Neural crest cell (in vitro differentiated cells): ENCODE measurements at places on chromosomes 5 and 9. TPM values are rescaled to one million over a fixed set of nuclear protein-coding genes. Genes with fewer than 3 reads are reported as not detected.

Gene RNF183
- not detected in 2 replicates for total RNA-seq

Gene C9
- not detected in 2 replicates for total RNA-seq

Gene SHISAL2B
- 0.55 and 0.93 TPM in 2 replicates for total RNA-seq

Gene PTGDS
- not detected in 2 replicates for total RNA-seq

Gene NSD1
- 122 TPM in 2 replicates for total RNA-seq

Gene ZNF883
- 8.7 TPM in 2 replicates for total RNA-seq

Gene MAP3K1
- 26.3 and 27.9 TPM in 2 replicates for total RNA-seq

Gene CCDC171
- total RNA-seq = 6.1 and 7.2 TPM in 2 replicates

Gene INSL4
- total RNA-seq = not detected in 2 replicates

Gene HTR4
- total RNA-seq = not detected in 2 replicates

Gene TICAM2
- 1.4 and 1.9 TPM in 2 replicates for total RNA-seq

Gene SPATA31E1
- total RNA-seq = 0.16 and 0.21 TPM in 2 replicates

GRCh38 chr5:12245429-12245828 lies 341.2 kb upstream of the CTNND2 start:
- no peaks in the 10 kb centered on the region for H3K27me3 ChIP-seq
- no peak for DNase-seq
- H3K36me3 ChIP-seq = no peaks in the 10 kb centered on the region
- no peaks in the 10 kb centered on the region for H3K4me1 ChIP-seq
- H3K4me3 ChIP-seq = no peak overlapping the region

- no peak overlapping the region for H3K4me3 ChIP-seq
- peaks cover 44% of the 10 kb centered on the region for H3K27me3 ChIP-seq
- DNase-seq = no peak
- H3K4me1 ChIP-seq = peaks cover 13% of the 10 kb centered on the region
- no peak overlapping the region for H3K27ac ChIP-seq
These were observed 1.6 kb downstream of the C5orf52 start for GRCh38 chr5:157672976-157673375.

DNA sequence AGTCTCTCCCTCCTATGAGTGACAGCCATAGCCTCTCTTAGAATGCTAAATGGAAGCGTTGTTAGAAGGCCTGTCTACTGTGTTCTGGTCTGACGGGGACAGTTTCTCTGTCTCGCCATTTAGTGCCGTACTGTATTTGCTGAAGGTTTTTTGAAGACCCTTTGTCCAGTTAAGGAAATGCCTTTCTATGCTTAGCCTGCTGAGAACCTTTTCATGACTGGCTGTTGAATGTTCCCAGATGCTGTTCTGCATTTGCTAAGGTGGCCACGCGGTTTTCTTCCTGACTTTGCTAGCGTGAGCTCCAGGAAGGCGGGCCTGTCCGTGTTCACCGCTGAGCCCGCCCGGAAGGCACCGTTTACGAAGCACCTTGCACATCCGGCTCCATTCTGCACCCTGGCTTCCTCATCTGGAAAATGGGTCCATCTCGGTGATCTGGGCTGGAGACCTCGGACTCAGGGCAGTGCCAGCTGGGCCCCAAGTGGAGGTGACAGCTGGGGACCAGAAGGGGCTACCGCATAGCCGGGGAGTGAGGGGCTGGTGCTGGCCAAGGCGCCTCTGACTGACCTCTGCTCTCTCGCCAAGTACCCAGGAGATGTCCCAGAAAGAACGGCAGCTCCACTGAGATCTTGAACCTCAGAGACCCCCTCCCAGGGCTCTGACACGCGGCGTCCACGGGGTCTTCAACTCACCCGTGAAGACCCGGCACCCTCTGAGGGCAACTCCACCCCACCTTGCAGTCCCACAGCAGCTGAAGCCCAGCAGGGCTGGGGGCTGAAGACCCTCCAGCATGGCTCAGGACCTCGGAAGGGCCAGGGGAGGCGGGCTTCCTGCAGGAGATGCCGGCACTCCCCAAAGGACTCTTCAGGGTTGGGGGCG lies 52.5 kb upstream of the NKD2 start:
- no peaks in the 10 kb centered on the region for H3K27me3 ChIP-seq
- H3K4me3 ChIP-seq = no peak overlapping the region
- H3K36me3 ChIP-seq = no peaks in the 10 kb centered on the region
- H3K27ac ChIP-seq = no peak overlapping the region
- peaks cover 10% of the 10 kb centered on the region for H3K4me1 ChIP-seq

GRCh38 chr5:148855249-148856008 lies 29.0 kb downstream of the ADRB2 start:
- H3K4me3 ChIP-seq = no peak overlapping the region
- H3K27me3 ChIP-seq = peaks cover 5% of the 10 kb centered on the region
- no peak for DNase-seq
- no peaks in the 10 kb centered on the region for H3K36me3 ChIP-seq
- H3K4me1 ChIP-seq = peaks cover 10% of the 10 kb centered on the region
- no peak overlapping the region for H3K27ac ChIP-seq

- DNase-seq = no peak
- no peaks in the 10 kb centered on the region for H3K36me3 ChIP-seq
- no peaks in the 10 kb centered on the region for H3K27me3 ChIP-seq
- no peak overlapping the region for H3K27ac ChIP-seq
These were observed 289.2 kb downstream of the ZSWIM6 start for GRCh38 chr5:61621202-61621650.

- H3K27ac ChIP-seq = no peak overlapping the region
- no peak for DNase-seq
- peaks cover 7% of the 10 kb centered on the region for H3K36me3 ChIP-seq
- no peaks in the 10 kb centered on the region for H3K27me3 ChIP-seq
These were observed 425.8 kb downstream of the MAN2A1 start for GRCh38 chr5:110115503-110115902.

DNA sequence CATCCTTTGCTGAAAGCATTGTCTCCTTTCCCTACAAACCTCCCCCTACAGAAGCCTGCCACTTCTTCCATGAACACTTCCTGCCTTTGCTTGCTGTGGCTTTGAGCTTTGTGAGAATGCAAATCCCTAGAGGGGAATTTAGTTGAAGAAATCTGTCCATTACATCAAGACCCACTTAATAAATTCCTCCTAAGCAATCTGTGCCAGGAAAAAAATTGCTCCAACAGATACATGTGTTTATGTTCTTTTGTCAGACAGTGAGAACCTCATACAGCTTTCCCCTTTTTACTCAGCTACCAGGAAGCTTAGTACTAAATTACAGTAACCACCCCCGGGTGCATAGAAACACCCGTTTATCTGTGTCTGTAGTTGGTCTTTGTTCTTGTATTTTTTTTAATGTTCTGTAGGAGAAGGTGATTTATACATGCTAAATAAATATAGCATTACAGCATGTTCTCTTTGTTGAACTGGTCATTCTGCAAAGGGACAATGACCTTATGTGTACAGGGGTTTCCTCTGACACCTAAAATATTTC lies 43.9 kb downstream of the SH3TC2 start:
- H3K36me3 ChIP-seq = peaks cover 2% of the 10 kb centered on the region
- H3K27ac ChIP-seq = peak overlapping the region; percentile 45
- no peaks in the 10 kb centered on the region for H3K27me3 ChIP-seq
- DNase-seq = no peak
- peaks cover 21% of the 10 kb centered on the region for H3K4me1 ChIP-seq

DNA sequence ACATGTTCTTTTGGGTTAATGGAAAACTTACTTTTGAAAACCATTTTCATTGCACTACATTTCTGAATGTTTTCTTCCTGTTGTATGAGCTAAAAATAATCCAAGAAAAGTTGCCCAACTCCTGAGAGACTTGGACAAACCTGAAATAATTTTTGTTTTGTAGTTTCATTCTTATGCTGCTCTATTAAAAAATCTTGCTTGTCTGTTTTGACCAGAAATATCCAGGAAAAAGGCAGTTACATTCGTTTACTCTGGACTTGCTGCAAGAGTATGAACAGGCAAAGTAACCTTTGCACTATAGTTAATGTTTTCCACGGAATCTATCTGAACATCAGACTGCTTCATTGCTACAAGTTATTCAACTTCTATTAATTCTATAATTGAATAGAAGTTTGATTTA lies 200.1 kb upstream of the DAB2 start:
- H3K4me1 ChIP-seq = no peaks in the 10 kb centered on the region
- H3K27me3 ChIP-seq = no peaks in the 10 kb centered on the region
- no peak overlapping the region for H3K4me3 ChIP-seq
- no peaks in the 10 kb centered on the region for H3K36me3 ChIP-seq
- no peak for DNase-seq

DNA sequence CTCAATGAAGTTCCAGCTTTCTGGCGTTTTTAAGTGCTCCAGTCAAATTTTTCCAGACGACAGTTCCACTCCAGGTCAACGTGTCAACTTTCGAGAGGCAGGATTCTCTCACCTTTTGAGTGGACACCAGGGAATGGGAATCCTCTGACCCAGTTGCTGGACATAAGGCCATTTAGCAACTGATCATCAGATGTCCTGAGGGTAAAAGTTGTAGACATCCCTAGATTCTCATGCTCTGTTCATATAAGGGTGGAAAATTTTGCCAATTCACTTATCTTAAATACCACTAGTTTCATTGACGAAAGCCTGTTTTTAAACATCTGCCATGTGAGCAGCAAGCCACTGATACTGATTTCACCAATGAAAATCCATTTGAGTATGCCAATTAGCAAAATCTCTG lies 275.5 kb downstream of the MAST4 start:
- no peak overlapping the region for H3K27ac ChIP-seq
- H3K4me3 ChIP-seq = no peak overlapping the region
- no peak for DNase-seq
- H3K4me1 ChIP-seq = peaks cover 14% of the 10 kb centered on the region
- H3K27me3 ChIP-seq = no peaks in the 10 kb centered on the region
- no peaks in the 10 kb centered on the region for H3K36me3 ChIP-seq

DNA sequence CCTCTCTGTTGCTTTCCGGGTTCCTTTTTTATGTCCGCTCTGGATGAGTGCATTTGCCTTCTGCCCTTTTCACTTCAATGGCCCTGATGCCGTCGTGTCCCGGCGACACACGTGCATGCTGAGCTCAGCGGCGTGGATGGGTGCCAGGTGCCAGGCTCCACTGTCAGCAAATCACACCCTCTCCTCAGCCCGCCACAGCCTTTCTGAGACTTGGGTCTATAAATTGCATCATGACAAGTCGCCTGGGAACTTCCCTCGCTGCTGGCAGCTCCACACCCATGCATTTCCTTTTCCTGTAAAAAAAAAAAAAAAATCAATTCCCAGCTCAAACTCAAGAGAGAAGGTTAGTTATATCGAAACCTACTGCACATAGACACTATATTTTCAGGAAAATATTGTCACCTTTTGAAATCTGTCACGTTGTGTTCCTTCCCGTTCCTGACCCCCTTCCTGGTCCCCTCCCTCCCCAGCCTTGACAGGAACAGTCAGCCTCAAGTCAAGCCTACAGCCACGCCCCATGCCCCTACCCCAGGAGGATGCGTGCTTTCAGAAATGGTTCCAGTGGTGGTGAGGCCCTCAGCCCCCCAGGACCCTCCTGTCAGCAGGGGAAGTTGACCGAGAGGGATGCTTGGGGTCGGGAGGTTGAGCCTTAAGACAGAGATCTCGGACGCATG lies 110.3 kb upstream of the PTCH1 start:
- DNase-seq = no peak
- H3K4me1 ChIP-seq = peaks cover 5% of the 10 kb centered on the region
- no peaks in the 10 kb centered on the region for H3K27me3 ChIP-seq
- H3K27ac ChIP-seq = no peak overlapping the region
- H3K4me3 ChIP-seq = no peak overlapping the region

- no peak overlapping the region for H3K27ac ChIP-seq
- peaks cover 12% of the 10 kb centered on the region for H3K36me3 ChIP-seq
- H3K4me1 ChIP-seq = peaks cover 18% of the 10 kb centered on the region
- no peaks in the 10 kb centered on the region for H3K27me3 ChIP-seq
- DNase-seq = no peak
These were observed 46.2 kb downstream of the LIX1 start for GRCh38 chr5:97096191-97096590.

DNA sequence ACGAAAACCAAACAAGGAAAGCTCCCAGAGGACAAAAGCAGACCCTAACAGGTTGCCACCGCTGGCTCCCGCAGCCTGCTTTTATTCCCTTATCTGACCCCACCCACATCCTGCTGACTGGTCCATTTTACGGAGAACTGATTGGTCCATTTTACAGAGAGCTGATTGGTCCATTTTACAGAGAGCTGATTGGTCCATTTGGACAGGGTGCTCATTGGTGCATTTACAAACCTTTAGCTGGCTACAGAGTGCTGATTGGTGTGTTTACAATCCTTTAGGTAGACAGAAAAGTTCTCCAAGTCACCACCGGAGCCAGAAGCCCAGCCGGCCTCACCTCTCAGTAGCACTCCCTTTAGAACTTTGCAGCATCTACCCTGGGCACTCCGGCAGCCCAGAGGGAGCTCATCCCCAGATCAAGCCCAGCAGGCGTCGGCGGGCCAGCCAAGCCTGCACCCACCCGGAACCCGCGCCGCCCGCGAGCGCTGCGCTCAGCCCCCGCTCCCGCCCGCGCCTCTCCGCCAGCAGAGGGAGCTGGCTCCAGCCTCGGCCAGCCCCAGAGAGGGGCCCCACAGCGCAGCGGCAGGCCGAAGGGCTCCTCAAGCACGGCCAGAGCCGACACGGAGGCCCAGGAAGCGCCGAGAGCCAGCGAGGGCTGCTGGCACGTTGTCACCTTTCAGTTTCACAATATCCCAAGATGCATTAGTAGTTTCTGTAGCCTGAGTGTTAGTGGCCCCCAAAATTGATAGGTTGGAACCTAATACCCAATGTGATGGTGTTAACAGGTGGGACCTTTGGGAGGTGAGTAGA lies 35.3 kb upstream of the CLPTM1L start:
- peaks cover 59% of the 10 kb centered on the region for H3K27me3 ChIP-seq
- no peak overlapping the region for H3K4me3 ChIP-seq
- peak; percentile 60 for DNase-seq
- no peak overlapping the region for H3K27ac ChIP-seq
- peaks cover 4% of the 10 kb centered on the region for H3K4me1 ChIP-seq
- H3K36me3 ChIP-seq = no peaks in the 10 kb centered on the region

DNA sequence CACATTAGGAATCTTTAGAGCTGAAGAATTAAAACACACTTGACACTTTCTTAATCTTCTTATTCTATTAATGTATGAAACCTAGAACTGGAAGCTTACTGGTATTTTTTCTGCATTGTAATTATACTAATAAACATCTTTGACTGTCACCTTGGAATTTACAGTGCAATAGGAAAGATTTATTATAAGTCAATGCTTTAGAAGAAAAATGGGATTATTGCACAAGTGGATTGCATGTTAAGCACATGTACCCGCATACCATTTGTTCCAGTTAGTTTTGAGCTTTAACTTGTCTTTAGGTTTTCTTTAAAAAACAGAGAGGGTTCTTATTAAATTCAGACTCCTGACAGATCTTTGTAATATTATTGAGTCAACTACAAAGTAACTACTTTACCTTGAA lies 278.5 kb downstream of the CCDC171 start:
- H3K4me3 ChIP-seq = no peak overlapping the region
- no peaks in the 10 kb centered on the region for H3K27me3 ChIP-seq
- H3K36me3 ChIP-seq = no peaks in the 10 kb centered on the region
- H3K27ac ChIP-seq = no peak overlapping the region

DNA sequence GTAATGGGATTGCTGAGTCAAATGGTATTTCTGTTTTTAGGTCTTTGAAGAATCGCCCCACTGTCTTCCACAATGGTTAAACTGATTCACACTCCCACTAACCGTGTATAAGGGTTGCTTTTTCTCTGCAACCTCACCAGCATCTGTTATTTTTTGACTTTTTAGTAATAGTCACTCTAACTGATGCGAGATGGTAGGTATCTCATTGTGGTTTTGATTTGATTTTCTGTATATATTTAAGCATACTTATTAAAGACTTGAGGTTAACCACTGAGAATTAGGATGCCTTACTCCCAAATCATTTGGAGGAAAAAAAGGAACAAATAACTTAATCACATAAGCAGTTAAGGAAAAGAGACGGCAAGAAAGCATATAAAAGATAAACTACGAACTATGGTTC lies 181.6 kb upstream of the FST start:
- peaks cover 2% of the 10 kb centered on the region for H3K27me3 ChIP-seq
- no peak for DNase-seq
- H3K36me3 ChIP-seq = no peaks in the 10 kb centered on the region

- no peak for DNase-seq
- H3K36me3 ChIP-seq = no peaks in the 10 kb centered on the region
- no peak overlapping the region for H3K4me3 ChIP-seq
- H3K4me1 ChIP-seq = peaks cover 11% of the 10 kb centered on the region
- no peak overlapping the region for H3K27ac ChIP-seq
- no peaks in the 10 kb centered on the region for H3K27me3 ChIP-seq
These were observed 27.3 kb downstream of the NR6A1 start for GRCh38 chr9:124743686-124744348.
